ENCODE measurements at places on chromosomes 5 and 9.

DNA sequence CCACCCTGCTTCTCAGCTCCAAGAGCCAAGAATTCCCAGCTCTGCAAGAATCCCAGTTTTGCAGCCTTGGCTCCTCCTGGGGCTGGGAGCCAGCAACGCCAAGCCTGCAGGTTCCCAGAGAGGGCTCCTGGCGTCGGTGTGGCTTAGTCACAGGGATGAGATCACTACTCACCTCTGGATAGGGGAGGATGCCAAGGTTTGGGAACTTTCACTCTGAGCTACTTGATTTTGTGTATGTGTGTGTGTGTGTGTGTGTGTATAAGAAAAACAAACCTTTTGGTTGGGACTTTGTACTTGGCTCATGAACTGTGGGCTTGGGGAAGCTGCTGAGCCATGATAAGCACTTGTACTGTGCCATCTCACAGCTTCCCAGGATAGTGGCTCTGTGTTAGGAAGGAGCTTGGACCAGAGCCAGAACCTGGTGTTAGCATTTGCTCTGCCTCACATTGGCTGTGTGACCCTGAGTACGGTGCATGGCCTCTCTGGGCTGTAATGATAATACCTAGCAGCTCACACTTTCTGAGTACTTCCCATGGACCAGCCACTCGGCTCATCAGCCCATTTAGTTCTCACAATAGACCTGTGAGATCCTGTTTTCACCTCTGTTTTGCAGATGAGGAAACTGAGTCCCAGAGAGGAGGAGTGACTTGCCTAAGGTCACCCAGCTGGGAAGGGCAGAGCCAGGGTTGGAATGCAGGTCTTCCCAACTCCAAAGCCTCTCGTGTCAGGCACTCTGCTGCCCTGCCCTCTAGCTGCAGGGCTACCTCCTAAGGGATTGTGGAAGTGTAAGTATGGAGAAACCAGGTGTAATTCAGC, 41.4 kb upstream of the DAB2IP start:
- peak; percentile 55 for DNase-seq

GRCh38 chr5:73450672-73451223, 2.2 kb upstream of the FOXD1 start:
- no peak for DNase-seq

DNA sequence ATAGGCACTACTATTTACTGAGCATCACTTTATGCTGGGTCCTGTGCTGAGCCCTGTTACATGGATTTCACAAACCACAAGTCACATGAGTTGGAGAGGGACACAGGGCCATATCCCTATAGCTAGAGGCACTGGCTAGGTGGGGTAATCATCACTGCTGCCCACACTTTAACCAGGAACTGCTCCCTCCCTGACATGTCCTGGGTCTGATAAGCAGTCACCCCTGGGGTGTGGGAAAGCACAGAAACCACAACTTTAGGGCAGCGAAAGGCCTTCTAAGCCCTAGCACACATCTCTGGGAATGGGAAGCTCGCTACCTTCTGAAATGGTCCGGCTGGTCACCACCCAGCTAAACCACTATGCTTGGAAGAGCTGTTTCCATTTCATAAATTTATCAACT, 15.0 kb downstream of the TBC1D2 start:
- DNase-seq: no peak

DNA sequence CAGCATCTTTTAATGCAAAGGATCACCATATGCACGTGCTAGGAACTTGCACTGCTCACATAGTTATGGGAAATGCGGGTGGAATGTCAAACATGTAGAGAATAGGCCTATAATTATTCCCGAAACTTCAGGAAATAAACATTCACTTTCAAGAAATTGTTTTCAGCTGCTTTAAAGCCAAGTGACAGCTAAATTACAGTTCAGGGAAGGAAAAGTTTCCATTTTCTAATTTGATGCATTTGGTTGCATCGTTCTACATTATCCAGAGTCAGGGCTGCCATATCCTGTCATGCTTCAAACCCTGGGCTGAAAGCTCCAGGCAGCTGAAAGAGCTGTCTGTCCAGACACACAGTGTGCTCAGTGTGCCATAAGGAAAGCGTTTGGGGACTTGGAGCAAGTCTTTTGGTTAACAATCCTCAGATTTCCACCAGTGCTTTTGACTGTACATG, 518.1 kb downstream of the CSNK1G3 start:
- DNase-seq: no peak

DNA sequence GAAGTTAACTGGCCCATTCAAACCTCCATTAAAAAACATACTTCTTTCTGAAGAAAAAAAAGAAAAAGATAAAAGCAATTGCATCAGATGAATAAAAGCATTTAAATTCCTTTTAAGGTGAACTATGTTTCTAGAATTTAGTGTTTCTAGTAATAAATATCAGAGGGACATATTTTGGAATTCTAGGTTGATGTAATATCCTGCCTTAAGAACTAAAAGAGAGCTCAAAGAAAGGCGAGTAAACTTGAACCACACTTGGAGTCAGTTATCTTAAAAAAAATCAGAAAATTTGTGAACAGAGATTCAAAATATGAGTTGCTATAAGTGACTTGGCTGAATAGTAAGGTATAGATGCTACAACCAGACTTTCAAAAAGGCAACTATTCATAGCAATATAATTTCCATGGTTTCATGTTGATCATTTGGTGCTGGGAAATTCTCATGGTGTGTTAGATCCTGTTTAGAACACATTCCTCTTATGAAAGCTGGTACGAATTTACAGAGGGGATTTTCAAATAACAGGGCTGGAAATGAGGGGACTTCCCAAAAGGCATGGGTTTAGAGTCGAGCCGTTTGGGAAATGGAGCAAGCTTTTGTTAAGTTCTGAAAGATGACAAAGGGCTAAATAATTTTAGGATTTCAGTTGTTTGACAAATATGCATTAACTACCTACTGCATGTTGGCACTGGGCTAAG, 37.6 kb upstream of the RAI14 start:
- DNase-seq: no peak

DNA sequence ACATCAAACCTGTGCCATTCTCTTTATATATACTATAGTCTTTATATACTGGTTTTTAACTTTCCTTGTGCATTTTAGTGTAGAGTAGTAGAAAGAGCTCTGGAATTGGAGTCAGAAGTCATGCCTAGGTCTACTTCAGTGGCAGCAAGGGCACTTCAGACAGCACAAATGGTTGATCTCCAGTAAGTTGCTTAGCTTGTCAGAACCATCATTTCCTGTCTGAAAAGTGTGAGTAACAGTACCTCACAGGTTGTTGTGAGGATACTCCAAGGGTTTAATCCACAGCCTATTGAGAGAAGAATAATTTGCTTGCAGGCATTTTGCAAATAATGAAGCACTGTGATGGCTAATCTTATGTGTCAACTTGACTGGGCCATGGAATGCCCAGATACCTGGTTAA, 95.8 kb upstream of the NR4A3 start:
- no peak for DNase-seq

GRCh38 chr9:16058131-16058549, 505.3 kb downstream of the CCDC171 start:
- no peak for DNase-seq

Measured in AG04450 (cell line).